NCI-H510A treated with DMSO at 0.1 percent for 48 hours (cell line): ENCODE measurements at places on chromosomes 11 and 22.

DNA sequence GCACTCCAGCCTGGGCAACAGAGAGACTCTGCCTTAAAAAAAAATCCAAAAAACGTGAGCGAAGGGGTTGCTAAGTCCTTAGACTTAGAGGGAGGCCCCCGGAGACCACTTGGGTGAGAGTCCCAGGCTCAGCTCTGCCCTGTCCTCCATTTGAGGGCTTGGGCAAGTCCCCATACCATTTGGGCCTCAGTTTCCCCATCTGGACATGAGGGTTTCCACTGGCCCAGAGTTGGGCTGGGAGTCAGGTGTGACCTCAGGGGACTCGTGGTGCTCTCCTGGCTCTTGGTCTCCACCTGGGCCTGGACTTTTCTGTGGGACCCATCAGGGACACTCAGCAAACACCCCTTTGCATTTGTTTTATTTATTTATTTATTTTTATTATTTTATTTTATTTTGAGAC lies 35.2 kb upstream of the CSNK1E start:
- DNase-seq = no peak

DNA sequence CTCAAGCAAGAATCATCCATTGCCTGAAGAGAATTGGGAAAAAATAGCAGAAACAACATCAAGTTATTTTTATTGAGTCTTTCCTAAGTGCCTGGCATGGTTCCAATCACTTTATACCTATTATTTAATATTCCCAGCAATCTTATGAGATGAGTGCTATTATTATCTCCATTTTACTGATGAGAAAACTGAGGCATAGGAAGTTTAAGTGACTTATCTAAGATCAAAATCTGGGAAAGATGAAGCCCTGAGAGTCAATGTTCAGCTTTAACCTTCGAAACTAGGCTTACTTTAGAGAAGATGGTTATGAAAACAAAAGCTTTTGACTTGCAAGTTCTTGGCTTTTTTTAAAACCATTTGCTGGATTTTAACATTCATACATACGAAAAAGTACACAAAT lies 141.6 kb downstream of the APIP start:
- DNase-seq = no peak

GRCh38 chr22:47201996-47202818 lies 439.8 kb downstream of the TBC1D22A start:
- no peak for DNase-seq

DNA sequence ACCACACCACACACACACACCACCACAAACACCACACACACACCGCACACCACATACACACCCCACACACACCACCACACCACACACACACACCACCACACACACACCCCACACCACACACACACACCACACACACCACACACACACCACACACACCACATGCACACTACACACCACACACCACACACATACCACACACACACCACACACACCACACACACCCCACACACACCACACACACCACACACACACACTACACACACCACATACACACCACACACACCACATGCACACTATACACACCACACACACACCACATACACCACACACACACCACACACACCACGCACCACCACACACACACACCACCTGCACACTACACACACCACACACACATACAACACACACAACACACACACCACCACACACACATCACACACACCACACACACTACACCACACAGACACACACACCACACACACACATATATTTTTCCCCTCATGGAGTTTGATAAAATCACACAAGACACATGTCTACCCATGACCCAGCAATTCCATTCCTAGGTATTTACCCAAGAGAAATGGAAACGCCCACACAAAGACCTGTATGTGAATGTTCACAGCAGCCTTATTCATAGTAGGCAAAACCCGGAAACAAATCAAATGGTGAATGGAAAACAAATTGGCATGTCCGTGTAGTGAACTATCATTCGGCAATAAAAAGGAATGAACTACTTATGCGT lies 14.3 kb downstream of the CD5 start:
- DNase-seq = no peak

GRCh38 chr11:59259867-59260475 lies 47.2 kb upstream of the MPEG1 start:
- no peak for DNase-seq

- no peak for DNase-seq
Observed at GRCh38 chr11:21492931-21493330, 700.0 kb upstream of the ANO5 start.

- no peak for DNase-seq
Observed at GRCh38 chr11:47991894-47992293, 11.5 kb downstream of the PTPRJ start.

DNA sequence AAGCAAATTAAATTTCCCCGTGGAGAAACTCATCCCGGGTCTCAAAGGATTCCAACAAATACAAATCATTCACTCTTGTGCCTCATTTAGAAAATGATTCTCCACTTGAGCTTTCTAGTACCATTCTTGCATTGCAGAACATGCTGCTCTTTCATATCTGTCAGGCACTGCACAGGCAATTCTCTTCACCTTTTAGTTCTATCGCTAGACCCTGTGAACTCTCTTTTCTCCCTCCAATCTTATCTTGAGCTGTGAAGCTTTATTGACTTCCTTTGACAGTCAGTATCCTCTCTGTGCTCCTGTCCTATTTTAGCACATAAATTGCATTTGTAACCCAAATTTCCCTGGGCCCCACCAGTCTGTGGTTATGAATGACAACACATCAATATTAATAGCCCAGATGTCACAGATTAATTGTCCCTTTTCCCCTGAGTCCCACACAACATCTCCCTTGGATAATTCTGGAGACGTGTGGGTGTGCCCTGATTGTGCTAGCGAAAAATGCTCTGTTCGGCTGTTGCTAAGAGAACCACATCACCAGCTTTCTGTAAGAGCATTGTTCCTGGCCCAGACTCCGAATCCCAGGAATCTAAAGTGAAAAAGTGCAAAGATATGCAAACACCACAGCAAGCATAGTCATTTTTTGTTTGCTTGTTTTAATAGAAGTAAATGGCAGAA lies 22.4 kb upstream of the SC5D start:
- DNase-seq = no peak

DNA sequence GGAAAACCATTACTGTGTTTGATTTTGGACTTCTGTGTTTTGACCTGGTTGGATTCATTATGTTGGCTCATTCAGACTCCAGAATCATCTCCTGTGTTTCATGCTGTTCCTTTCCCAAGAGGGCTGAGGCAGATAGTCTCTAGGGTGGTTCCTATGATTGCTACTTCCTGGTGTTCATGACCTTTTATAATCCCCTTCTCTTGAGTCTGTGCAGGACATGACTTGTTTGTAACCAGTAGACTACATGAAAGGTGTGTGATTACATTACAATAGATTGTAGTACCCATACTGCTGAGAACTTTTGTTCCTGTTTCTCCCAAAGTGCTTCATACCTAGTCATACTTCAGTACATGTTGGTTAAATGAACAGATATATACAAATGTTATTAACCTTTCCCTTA lies 700.6 kb downstream of the METTL15 start:
- no peak for DNase-seq

DNA sequence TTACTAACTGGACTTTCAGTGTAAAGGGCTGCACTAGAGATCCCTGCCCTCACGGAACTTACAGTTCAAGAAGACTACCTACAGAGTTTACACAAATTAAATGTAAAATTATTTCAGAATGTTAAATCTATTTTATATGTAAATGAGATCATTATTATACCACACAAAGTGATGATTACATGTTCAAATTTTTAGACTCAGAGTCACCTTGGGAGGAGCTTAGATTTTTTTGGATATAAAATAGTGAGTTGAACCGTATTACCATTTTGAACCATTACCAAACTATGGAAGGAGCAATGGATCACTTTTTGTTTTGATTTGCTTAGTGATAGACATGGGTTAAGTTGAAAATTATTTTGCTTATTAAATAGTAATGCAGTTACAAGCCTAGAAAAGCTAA lies 1.6 kb downstream of the IPO7 start:
- DNase-seq = no peak

DNA sequence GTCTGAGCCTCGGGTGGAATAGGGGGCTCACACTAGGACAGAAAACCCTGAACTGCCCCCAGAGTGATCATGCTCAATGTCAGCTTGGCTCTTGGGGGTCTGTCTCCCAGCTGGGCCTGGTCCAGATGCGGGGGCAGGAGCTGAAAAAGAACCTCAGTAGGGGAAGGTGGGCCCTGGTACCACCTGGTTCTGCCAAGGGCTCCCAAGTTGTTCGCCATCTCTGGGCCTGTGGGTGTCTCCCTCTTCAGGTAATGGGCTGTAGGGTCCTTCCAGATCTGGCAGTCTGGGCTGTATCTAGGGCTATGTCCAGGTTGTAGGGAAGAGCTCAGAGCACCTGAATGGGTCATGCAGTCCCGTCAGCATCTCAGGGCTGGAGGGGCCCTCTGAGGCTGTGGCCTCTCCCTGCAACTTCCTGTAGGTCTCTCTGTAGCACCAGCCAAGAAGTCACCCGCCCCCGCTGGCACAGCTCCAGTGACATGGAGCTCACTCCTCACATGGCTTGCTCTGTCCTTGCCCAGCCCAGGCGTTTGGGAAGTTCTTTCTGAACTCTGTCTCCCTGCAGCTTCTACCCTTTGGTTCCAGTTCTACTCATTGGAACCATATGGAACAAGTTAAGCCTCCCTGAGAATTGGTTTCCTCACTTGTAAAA lies 33.0 kb upstream of the SOX10 start:
- no peak for DNase-seq

GRCh38 chr22:46110215-46110614 lies 40.1 kb upstream of the PPARA start:
- DNase-seq = no peak

- no peak for DNase-seq
Observed at GRCh38 chr11:85647078-85647477, 689 bp upstream of the TMEM126A start.

- no peak for DNase-seq
Observed at GRCh38 chr11:64252003-64252872, 908 bp downstream of the PLCB3 start.

- no peak for DNase-seq
Observed at GRCh38 chr11:30861531-30861930, 275.4 kb upstream of the MPPED2 start.

DNA sequence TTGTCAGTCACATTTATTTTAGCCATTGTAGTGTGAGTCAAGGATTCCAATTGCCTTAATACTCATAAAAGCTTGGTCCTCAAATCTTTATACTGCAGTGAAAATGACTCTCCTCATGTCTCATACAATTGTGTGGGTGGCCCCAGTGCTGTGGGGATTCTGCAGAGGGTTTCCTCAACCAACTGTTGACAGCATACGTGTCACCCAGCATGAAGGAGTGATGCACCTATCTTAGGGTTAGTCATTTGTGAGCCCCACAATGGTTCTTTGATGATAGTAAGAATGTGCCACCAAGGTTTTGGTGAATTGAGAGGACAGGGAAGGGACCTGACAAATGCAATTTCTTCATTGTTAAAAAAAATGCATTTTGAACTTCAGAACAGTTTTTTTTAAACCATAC lies 1046.2 kb downstream of the OPCML start:
- no peak for DNase-seq

DNA sequence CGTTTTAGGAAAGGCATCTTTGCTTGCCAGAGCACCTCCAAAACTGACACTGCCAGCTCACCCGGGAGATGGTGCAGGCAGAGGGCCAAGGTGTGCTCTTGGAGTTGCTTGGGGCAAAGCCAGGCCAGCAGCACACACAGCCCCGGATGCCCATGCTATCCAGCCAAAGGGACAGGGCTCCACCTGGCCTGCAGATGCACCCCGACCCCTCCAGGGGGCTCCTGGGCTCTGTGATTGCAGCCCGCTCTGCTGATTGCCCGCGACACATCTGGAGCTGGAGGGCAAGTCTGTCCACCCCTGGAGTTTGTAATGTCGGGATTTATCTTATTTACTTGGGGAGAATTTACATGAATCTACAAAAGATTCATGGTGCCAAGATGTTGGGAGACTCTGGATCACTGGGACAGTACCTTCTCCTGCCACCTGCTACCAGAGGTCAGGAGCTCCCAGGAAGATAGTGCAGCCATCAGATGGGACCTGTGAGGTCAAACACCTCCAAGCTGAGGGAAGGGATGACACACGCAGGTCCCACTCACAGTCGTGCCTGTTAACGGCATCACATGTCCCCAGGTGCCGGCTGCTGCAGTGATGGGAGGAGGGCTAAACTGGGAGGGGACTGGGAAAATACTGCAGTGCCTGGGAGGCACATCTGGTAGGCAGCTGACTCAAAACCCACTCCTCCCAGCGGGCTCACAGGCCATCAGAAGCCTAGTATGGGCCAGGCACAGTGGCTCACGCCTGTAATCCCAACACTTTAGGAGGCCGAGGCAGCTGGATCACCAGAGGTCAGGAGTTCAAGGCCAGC lies 17.2 kb downstream of the CBX7 start:
- DNase-seq = no peak

DNA sequence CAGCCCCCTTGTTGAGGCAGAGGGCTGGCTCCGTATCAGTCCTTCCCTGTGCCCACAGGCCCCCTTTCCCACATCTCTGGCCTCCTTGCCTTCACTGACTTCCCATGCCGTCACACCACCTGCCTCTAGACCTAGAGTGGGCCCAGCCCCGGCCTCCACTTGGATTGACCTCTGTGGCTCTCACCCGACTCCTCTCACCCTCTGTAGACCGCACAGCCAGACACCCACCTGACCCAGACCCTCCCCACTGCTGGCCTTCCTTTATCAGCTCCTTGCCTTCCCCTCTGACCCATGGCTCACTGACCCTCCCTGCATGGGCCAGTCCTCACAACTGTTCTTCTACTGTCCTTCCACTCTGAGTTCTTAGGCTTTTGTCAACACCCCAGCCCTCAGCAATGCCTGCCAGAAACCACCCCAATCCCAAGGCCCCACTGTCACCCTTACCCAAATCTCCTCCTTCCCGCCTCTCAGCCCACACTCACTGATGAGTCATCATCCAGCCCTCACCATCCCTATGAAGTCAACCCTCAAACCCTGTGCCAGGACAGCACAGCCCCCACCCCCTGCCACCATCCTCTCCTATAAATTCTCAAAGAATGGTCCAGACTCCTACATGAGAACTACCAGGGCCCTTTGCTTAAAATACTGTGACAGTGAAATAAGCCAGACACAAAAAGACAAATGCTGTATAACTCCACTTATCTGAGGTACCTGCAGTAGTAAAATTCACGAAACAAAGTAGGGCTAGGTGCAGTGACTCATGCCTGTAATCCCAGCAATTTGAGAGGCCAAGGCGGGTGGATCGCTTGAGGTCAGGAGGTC lies 53.4 kb downstream of the SCGB1A1 start:
- DNase-seq = no peak

GRCh38 chr11:115030166-115030565 lies 351.8 kb downstream of the NXPE2 start:
- no peak for DNase-seq

DNA sequence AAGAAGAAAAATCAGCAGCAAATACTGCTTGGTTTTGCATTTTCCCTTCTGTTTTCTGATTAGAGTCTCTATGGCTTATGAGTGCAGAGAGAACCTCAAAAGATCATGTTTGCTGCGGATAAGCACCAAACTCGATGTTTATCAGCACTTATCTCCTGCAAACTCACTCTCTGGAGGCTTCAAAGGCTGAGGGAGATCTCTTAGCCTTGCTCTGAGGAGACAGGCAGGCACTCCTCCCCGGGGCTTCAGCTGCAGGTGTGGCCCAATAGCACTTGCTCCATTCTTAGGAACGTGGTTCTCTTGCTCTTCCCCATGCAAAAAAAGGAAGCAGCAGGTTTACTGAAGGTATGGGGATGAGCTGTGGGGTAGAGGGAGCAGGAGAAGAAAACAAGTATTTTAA lies 45.1 kb downstream of the FLI1 start:
- no peak for DNase-seq
